ENCODE measurements at places on chromosomes 3 and 15. TPM values are rescaled to one million over a fixed set of nuclear protein-coding genes. Genes with fewer than 3 reads are reported as not detected.

The FRMD5 gene
- total RNA-seq, result 7.8 TPM

The RABL3 gene
- 26.4 TPM for total RNA-seq

The C3orf85 gene
- not detected for total RNA-seq

The CNTN3 gene
- total RNA-seq, result 12.7 TPM

The SATB1 gene
- total RNA-seq, result 65.6 TPM

The SCG3 gene
- 6.4 TPM for total RNA-seq

The RPL14 gene
- 1,767 TPM for total RNA-seq

The DUOX1 gene
- 1.6 TPM for total RNA-seq

The CTXN2 gene
- 0.38 TPM for total RNA-seq
